ENCODE measurements at places on chromosomes 1 and 21.

- no peak for DNase-seq
Measured at GRCh38 chr1:162629651-162630050, 2.6 kb upstream of the DDR2 start.

DNA sequence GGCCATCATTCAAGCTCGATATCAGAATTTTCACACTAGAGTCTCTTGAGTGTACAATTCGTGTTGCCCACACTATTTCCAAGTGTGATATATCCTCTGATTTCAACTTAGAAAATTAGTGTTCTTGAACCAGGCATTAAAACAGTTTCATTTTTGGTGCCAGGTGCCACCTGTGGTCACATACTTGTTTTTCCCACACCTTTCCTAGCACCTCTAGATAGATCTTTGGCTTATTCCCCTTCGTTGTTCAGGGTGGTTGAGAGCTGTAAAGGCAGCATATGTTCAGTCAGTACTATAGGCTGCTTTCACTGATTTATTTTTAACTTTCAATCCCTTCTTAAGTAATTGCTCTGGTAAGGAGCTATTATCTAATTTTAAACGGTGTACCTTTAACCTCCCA lies 131.1 kb downstream of the NEK7 start:
- no peak for DNase-seq

DNA sequence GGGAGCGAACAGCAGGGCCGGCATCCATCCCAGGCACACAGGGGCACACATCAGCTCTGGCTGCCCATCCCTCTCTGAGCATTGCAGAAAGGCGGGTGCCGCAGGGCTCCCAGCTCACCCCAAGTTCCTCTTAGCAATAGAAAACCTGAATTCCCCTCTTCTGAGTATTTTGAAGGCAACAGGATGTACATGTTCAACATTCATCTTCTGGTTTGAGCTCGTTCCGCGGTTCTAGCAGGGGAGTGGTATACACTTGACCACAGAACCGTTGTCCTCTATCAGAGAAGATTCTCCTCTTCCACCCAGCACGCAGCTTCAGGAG lies 23.6 kb downstream of the ACTA1 start:
- DNase-seq = no peak

- no peak for DNase-seq
Measured at GRCh38 chr1:88134983-88135921, 548.8 kb upstream of the PKN2 start.

DNA sequence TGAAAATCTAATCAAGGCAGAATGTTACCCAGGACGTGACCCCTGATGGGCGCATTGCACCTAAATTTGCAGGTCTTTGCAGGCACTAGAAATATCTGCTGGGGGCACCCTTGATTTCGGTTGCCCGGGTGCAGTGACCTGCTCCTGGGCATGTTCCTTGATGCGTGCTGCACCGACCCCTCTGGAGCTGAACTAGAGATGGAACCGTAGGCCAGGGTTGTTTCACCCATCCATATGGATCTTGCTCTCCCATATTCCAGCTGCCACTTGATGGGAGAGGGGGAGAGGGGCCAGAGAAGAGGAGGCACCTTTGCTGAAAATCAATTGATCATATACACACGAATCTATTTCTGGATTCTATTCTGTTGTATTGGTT lies 8.4 kb upstream of the COL18A1 start:
- DNase-seq = no peak

DNA sequence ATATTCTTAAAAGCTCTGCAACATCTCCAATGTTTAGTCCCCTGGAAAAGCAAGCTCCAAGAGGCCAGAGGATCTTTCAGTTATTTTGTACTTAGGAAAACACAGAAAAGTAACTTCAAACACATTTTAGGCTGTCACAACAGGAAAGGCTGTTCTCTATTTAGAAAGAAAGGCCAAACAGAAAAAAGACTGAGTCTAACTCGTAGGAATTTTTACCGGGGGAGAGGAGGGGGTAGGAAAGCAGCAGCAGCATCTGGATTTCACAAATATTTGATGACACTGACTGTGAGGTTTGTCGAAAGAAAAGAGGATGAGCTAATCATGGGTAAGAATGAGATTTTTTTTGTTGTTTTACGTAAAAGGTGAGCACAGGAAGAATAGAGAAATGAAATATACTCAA lies 107.1 kb downstream of the EIF4G3 start:
- no peak for DNase-seq

GRCh38 chr1:68178821-68179490 lies 53.4 kb downstream of the WLS start:
- no peak for DNase-seq

- peak; percentile 59 for DNase-seq
Measured at GRCh38 chr1:70140894-70141293, 64.5 kb downstream of the LRRC40 start.

GRCh38 chr1:186896211-186896610 lies 67.5 kb downstream of the PLA2G4A start:
- DNase-seq = no peak

- no peak for DNase-seq
Measured at GRCh38 chr1:223088713-223089240, 54.3 kb downstream of the TLR5 start.
